ENCODE measurements at places on chromosomes 4 and X. TPM values are rescaled to one million over a fixed set of nuclear protein-coding genes. Genes with fewer than 3 reads are reported as not detected.

Gene NXF2B
- total RNA-seq = not detected

GRCh38 chrX:126695375-126695896 lies 124.1 kb upstream of the PRR32 start:
- no peak overlapping the region for H3K4me3 ChIP-seq
- no peak for DNase-seq
- no peak overlapping the region for H3K27ac ChIP-seq
- no peaks in the 10 kb centered on the region for H3K36me3 ChIP-seq

DNA sequence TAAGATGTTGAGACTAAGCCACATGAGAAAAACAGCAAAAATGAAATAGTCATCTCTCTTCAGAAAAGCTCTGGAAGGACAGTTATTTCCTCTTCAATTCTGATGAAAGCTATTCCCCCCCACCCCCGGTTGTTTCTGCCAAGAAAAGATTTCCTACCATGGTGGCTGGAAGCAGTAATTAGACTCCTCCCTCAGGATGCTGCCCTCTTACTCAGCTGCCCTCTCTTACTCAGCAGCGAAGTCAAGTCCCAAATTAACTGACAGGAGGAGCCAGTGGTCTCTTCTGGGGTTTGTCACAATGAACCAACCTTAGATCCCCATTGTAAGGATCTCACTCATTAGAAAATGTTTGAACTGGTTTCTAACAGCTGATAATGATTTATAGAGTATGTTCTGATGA lies 38.0 kb downstream of the GPM6B start:
- no peaks in the 10 kb centered on the region for H3K27me3 ChIP-seq
- H3K36me3 ChIP-seq = peaks cover 13% of the 10 kb centered on the region

DNA sequence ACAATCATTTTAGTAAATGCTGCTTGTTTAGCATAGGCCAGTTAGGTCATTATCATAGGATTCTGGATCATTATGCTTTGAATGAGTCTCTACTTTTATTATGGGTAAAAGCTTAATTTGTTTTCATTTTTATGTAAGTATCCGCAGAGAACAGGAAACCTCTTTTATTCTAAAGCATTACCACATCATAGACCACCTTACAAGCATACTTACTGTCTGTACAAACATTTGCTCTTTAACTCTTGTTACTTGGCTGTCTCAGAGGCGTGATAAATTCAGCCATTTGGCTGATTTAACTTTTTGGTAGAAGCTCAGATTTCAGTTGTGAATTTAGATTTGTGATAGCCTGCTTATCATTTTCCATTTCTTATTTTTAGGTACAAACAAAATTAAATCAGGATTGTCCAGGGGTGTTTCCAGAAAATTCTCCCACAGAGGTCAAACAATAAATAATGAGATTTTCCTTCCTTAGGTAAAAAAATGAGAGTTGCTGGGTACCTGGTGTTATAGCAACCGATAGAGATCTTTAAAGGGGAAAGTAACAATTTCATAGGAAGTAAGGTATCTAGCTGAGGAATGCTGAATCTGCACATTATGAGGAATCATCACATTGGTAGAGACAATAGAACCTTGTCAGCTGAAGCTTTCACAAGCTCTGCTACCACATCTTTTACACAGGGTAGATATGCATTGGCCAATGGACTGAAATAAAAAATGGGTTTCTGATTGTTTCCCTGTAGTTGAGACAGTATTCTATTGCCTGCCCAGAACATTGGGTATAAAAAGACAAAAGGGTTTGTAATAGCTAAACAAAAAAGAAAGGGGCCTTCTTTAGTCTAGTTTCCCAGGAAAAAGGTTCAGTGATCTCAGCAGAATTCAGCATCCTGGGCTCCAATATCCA lies 62.5 kb downstream of the NDNF start:
- H3K4me3 ChIP-seq = no peak overlapping the region
- H3K27me3 ChIP-seq = no peaks in the 10 kb centered on the region
- H3K4me1 ChIP-seq = no peaks in the 10 kb centered on the region
- DNase-seq = no peak

Gene ASB11
- not detected for total RNA-seq

- DNase-seq = no peak
- no peaks in the 10 kb centered on the region for H3K4me1 ChIP-seq
- no peaks in the 10 kb centered on the region for H3K36me3 ChIP-seq
- H3K27ac ChIP-seq = no peak overlapping the region
Observed at GRCh38 chrX:16462912-16463311, 187.0 kb upstream of the S100G start.
